Stimulated activated memory B cell treated with anti-CD40 and anti-IgM and Interleukin-4, amounts not matched to agents 10 μg/mL and 1 μg/mL and 100 μg/mL, for 72 hours (primary cell): ENCODE measurements at places on chromosomes 4 and X.

DNA sequence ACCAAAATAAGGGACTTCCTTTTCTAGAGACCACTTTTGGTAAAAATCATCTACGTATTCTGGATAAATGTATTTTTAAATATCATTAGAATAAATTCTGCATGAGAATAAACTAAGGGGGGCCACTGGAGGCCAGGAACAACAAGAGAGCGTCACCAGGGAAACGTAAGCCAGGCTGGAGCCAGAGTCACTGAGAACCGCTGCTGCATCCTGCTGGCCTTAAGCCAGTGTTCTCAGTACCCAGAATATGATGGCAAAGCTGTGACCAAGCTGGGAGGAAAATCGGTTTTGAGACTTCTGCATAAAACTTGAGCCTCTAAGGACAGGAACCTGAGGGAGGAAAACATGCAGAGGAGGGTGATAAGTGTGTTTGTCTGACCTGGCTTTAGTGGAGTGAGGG lies 63.0 kb upstream of the FAM9A start:
- no peak overlapping the region for H3K4me3 ChIP-seq
- H3K36me3 ChIP-seq = no peaks in the 10 kb centered on the region

DNA sequence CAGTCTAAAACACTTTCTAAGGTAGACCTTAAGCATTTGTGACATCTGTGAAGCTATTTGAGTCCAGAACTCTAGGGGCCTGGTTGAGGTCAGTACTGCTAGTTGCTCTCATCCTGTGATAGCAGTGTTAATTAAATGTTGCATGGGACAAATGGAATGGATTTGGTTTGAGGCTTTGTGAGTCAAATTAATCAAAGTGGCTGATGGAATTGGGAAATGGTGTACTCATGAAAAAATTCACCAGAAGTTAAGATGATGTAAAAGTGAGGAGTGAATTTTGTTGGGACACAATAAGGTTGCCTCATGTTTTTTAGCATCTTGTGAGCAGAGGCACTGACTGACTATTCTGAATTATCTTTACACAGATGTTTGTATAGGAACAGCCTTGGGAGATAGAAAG lies 99.2 kb upstream of the ARSJ start:
- no peak for ATAC-seq
- no peaks in the 10 kb centered on the region for H3K4me1 ChIP-seq
- no peaks in the 10 kb centered on the region for H3K36me3 ChIP-seq
- H3K4me3 ChIP-seq = no peak overlapping the region
- peaks cover 14% of the 10 kb centered on the region for H3K27me3 ChIP-seq
- no peak overlapping the region for H3K27ac ChIP-seq

GRCh38 chr4:6469144-6469543 lies 3.3 kb downstream of the PPP2R2C start:
- no peak for ATAC-seq
- H3K36me3 ChIP-seq = no peaks in the 10 kb centered on the region
- H3K27ac ChIP-seq = no peak overlapping the region
- no peaks in the 10 kb centered on the region for H3K4me1 ChIP-seq

DNA sequence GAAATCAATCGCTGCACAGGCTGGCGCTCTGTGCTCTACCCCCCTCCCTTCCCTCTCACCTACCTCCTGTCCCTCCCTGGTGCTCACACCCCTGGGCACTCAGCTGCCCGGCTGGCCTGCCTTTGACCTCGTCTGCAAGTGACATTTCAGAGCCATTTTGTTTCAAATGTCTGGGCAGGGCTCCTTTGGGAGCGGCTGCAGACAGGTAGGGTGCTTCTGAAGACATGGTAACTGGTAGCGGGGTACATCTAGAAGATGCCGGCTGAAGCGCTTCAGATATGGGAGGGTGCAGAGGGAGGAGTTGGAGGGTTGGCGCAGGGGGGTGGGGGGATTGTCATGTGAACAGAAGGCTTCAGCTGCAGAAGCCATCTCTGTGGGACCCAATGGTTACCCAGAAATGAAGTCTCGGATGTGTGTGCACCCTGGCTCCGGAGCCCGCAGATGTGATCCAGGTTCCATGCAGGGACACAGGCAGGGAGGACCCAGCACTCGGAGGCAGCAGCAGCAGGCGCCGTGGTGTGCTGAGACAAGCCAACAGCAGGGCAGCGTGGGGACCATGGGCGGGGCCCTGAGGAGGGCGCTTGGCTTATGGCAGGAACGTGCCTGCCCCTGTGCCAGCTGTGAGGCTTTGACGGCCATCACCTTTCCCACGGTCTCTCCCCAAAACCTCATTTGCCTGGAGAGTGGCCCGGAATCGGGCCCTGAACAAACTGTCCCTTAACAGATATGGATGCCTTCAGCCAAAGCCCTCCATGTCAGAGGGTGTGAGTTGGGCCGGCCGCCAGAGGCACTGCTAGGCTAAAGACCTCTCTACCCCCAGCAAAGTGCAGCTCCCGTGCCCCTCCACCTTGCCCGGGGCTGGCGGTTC lies 7.6 kb upstream of the DUSP9 start:
- no peak overlapping the region for H3K27ac ChIP-seq
- no peak overlapping the region for H3K4me3 ChIP-seq
- H3K36me3 ChIP-seq = no peaks in the 10 kb centered on the region
- H3K4me1 ChIP-seq = peaks cover 13% of the 10 kb centered on the region
- ATAC-seq = no peak

- H3K36me3 ChIP-seq = no peaks in the 10 kb centered on the region
- H3K4me3 ChIP-seq = no peak overlapping the region
- no peak for ATAC-seq
- no peak overlapping the region for H3K27ac ChIP-seq
These were observed 230.2 kb upstream of the STK26 start for GRCh38 chrX:131792789-131793462.
